DMS79 (cell line): ENCODE measurements at places on chromosomes 7 and 10.

- DNase-seq, result no peak
Observed at GRCh38 chr7:111865430-111865829, 303.1 kb upstream of the IMMP2L start.

GRCh38 chr10:59995862-59996261, 89.5 kb upstream of the CCDC6 start:
- peak; percentile 88 for DNase-seq

DNA sequence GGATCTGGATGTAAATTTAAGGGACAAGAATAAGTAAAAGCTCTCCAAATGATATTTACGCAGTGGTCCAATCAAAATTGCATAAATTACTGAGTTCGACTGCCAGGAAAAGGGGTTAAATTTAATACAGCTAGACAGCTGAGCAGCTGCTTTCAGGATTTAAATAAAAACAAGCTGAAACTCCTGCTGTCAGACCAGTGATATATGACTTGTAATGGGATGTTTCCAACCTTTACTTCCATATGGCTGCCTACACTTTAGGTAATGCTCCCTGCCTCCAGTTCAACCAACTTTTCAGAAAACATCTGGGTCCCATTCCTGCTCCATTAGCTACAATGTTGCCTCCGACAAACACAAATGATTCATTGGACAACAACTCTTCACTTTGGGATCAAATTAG, 326.3 kb upstream of the DGKB start:
- no peak for DNase-seq

DNA sequence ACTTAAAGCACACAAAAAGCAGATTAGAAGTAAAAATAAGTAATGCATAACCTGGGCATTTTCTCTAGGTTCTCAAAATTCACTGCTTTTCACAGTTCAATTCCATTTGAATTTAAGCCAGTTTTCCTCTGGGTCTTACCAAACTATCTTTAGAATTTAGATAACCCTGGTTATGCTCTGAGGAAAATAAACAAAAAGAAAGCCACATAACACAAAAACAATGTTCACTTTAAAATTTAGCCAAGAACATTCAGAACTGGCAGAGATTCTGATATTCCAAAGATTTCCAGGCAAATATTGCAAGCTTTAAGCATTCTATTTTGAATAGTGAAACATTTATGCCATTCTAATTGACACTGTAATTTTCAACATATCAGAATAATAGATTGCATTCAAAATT, 50.7 kb upstream of the PRKG1 start:
- no peak for DNase-seq

DNA sequence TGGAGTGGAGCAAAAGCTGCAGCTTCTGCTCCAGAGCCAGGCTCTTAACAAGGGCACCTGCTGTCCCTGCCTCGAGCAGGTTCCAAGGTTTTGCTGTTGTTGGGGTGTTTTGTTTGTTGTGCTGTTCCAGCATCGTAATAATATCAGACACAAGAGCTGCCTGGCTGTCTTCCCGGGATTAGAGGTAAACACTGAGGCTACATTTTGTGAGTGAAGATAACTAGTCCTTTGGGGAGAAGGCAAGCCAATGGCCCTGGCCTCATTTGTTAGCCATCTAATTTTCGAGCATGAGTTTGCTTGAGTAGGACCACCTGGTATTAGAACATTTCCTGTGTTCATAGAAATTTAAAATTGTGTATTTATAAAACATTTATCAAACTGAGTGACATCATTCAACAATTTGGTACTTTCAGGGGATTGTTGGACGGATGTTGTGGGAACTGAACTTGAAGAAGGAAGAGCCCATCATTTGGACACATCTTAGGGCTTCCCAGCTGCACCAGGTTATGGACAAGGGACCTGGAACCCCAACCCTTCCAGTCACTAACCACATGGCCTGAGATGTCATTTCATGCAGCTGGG, 555.0 kb downstream of the TNS3 start:
- DNase-seq, result peak; percentile 8

GRCh38 chr7:92461027-92462003, 14.0 kb downstream of the GATAD1 start:
- DNase-seq, result peak; percentile 33

GRCh38 chr10:133394801-133395221, 854 bp downstream of the MTG1 start:
- no peak for DNase-seq

- peak; percentile 57 for DNase-seq
Observed at GRCh38 chr10:99845837-99846382, 63.5 kb downstream of the ABCC2 start.

DNA sequence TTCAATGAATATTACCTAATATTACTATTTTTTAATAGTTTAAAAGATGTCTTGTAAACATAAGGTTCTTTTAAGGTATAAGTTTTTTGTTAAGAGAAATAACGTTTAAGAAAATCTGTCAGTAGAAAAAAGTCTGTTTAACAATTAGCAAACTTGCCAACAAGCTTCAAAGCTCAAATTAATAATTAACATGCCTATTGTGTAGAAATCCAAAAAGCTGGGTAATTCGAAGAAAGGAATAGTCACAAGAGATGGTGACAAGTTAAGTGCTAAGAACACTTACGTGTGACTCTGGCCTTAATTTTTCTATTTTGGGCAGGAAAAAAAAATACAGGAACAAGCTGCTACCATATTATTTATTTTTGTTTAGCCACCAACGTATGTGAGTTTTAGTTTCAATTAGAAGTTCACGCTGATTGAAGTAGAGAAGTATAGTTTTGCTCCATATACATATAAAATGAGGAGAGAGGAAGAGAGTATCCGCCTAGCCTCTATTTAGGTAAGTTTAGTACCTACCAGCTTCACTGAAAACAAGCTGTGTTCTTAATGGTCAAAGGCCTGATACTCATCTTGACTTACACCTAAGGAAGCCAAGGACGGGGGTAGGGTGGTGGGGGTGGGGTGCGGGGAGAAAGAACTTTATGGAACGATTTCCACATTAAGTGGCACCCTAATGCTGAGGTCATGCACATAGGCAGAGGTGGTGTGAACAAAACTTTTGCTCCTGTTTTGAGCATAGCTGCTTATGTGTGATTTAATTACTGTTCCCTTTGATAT, 43.4 kb upstream of the AGBL3 start:
- DNase-seq, result no peak

- no peak for DNase-seq
Observed at GRCh38 chr7:122699017-122699416, at the start of gene RNF133. Gene RNF133 (minus strand): TSS chr7:122699117. CDS start chr7:122698918, 199 bp downstream.

GRCh38 chr10:49309691-49310411, 10.9 kb downstream of the C10orf71 start:
- DNase-seq, result no peak

DNA sequence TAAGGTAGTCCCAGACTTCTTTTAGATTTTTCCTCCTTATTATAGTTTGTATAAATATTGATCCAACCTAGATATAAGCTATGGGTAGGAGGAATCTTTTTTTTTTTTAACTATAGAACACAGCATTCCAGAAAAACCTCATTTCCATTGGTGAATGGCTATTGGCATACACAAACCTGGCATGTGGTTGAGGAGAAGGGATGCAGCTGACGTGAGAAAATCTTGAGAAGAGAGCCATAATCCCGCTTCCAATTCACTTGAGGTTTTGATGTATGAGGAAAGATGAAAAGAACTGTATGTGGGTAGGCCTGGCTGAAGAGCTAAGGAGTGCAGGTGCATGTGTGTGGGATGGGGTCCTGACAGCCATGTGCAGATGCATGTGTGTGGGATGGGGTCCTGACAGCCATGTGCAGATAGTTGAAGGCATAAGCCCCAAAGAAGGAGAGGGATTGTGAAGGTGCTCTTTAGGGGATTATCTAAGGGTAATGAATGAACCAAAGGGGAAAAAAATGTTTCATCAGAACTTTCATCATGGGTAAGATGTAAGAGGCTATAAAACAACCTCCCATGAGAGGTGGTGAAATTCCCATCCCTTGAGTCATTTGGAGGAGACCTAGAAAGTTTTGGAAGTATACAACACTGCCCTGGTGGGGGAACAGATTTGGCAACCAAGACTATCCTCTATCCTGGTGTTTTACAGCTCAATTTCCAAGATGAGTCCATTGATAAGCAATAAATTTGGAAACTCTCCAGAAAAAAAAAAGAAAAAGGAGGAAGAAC, 3.8 kb upstream of the PKD2L1 start:
- DNase-seq, result no peak

DNA sequence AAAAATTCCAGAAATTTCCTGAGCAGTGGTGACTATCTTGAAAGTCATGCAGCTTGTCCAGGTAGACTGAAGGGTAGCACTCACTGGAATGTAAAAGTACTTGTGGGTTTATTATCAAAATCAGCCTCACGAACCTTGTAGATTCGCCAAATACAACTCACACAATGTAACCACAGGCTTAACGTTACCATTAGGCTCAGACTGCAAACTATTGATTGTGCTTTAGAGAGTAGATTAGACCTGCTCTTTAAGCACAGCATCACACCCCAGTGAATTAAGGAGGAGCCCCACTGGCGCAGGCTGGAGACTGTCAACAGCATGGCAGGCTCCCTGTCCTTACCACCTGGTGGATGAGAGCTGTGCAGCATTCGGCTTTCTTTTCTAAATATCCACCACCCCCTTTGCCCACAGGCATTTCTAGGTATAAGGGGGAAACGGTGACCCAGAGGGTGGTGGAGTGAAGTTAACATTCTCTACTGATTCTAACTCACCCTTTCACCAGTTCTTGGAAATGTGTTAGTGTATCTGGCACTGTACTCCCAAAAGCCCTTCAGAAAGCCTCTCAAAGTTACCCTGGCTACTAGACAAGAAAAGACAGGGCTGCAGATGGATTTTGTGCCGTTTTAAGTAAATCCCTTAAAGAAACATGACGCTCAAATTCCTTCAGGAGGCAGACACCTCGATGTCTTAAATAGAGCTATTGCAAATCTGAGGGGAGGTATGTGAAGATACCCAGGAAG, 56.6 kb downstream of the GSDME start:
- peak; percentile 77 for DNase-seq

- DNase-seq, result no peak
Observed at GRCh38 chr10:132204781-132205473, 18.2 kb downstream of the DPYSL4 start.

DNA sequence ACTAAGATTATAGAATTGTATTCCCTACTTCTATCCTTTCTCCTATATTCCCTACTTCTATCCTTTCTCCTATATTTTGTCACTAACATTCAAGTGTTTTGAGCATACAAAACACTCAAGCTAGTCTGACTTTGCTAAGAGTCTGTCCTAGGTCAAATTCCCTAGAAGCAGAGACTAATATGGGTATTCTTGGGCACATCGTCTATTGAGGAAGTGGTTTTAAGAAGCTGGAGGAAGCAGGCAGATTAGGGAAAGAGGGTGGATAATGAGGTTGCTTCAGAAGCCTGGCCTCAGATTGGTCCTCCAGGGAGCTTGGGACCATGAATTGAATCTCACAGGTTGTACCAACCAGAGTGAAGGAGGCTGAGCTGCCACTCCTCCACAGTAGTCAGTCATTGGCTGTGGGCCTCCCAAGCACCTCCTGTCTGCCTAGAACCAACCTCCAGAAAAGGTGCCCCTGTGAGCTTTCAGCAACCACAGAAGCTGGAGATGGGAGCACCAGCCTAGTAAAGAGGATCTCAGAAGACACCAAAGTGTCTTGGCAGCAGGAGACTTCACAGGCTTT, 295.9 kb upstream of the PHF14 start:
- no peak for DNase-seq

GRCh38 chr7:38975944-38976392, 1.7 kb upstream of the POU6F2 start:
- no peak for DNase-seq

- no peak for DNase-seq
Observed at GRCh38 chr7:23377134-23377533, 78.0 kb downstream of the MALSU1 start.

DNA sequence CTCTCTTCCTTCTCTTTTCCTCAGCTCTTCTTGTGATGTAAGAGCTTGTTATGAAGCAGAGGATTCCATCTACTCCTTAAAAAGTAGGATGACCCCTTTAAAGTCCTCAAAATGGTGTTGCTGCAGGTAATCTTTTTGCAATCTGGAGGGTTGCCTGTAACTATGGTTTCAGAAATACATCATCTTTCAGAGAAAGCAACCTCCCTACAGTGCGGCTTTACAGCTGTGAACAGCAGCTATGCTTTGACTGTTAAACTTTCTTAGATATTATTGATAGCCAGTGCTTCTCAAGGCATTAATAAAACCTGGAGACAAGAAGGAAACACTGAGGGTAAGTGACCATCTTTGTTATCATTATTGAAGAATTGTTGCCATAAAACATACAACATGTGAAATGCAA, 86.6 kb upstream of the MDFIC start:
- no peak for DNase-seq

GRCh38 chr10:103635580-103635979, 142.1 kb downstream of the NEURL1 start:
- no peak for DNase-seq

- DNase-seq, result no peak
Observed at GRCh38 chr7:26420422-26421019, 128.9 kb downstream of the SNX10 start.

- DNase-seq, result no peak
Observed at GRCh38 chr7:16446508-16446907, 19.0 kb downstream of the SOSTDC1 start.

- no peak for DNase-seq
Observed at GRCh38 chr10:102538811-102539210, 35.0 kb downstream of the SUFU start.

- DNase-seq, result no peak
Observed at GRCh38 chr7:755413-755805, 28.3 kb upstream of the PRKAR1B start.

DNA sequence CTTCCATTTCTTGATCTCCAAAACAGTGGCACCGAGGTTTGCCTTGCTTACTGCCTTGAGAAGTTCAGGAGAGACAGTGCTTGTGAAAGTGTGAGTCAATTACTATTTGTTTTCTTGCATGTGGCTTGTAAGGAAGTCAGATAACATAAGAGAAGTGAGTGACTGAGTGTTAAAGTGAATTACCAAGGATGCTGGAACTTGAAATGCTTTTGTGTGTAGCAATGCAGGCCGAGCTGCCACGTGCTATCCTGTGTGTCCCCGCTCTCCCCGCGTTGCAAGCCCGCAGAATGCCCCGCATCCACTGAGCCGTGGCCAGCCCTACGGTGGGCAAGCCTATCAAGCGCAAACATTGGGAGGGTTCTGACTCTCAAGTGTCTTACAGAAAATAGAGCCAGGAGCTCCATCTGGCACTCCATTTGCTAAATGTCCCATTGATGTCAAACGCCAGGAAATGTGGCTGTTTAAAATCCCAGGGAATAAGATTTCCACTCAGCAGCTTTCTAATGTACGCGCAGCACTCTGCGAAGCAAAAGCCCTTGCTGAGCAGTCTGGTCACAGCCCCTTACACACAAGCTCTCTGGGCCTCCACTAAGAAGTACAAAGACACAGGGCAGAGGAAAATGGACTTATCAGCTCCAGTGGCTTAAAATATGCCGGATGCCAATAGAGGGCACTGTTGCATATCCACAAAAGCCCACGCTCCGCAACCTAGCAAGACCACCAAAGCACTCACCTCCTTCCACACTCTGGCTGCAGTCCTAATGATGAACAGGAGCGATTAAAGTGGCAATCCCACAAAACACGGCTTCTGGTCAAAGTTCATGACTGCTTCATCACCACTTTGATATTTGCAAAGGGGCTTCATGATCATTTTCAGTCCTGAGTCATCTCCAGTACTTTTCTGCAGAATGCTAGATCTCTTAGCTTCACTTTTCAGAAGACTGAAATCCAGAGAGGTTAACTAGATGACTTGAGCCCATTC, 158.0 kb upstream of the ITGB1 start:
- DNase-seq, result no peak

- DNase-seq, result no peak
Observed at GRCh38 chr10:118300320-118300719, 41.8 kb downstream of the FAM204A start.

GRCh38 chr10:48904861-48905260, 34.8 kb downstream of the LRRC18 start:
- no peak for DNase-seq

GRCh38 chr7:130595986-130596385, 72.6 kb downstream of the COPG2 start:
- DNase-seq, result no peak
